ENCODE measurements at places on chromosomes 13 and 19.

- DNase-seq: no peak
These were observed 107.8 kb downstream of the SGCG start for GRCh38 chr13:23288564-23288963.

DNA sequence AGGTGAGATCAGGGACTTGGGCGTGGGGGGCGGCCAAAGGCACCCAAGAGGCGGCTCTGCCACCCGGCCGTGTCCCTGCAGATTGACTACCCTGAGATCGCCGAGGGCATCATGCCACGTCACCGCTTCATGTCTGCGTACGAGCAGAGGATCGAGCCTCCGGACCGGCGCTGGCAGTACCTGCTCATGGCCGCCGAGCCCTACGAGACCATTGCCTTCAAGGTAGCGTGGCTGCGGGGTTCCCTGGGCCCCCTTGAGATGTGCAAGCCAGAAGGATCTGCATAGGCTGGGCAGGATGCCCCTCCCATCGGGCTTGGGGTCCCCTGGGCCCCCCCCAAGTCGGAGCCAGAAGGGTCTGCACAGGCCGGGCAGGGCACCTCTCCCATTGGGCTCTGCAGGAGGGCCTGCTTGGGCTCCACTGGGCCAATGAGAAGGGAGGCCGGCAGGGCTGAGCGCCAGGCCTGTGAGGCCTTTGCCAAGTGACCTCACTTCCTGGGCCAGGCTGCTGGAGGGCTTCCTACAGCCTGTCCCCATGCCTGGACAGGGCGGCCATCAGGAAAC, 2.2 kb upstream of the AMH start:
- no peak for DNase-seq

- no peak for DNase-seq
These were observed 2.2 kb downstream of the NDFIP2 start for GRCh38 chr13:79483086-79483706.

GRCh38 chr13:52929846-52930245, 81.4 kb upstream of the PCDH8 start:
- DNase-seq: no peak

GRCh38 chr13:27425158-27425917, 919 bp downstream of the GTF3A start:
- DNase-seq: no peak

GRCh38 chr19:34430738-34431625, 2.8 kb downstream of the UBA2 start:
- peak; percentile 53 for DNase-seq

GRCh38 chr19:1867349-1867724, 4.0 kb upstream of the KLF16 start:
- DNase-seq: no peak

GRCh38 chr19:3725121-3725520, 16.9 kb downstream of the TJP3 start:
- no peak for DNase-seq

GRCh38 chr19:5590151-5590864, 22.6 kb upstream of the TINCR start:
- no peak for DNase-seq

DNA sequence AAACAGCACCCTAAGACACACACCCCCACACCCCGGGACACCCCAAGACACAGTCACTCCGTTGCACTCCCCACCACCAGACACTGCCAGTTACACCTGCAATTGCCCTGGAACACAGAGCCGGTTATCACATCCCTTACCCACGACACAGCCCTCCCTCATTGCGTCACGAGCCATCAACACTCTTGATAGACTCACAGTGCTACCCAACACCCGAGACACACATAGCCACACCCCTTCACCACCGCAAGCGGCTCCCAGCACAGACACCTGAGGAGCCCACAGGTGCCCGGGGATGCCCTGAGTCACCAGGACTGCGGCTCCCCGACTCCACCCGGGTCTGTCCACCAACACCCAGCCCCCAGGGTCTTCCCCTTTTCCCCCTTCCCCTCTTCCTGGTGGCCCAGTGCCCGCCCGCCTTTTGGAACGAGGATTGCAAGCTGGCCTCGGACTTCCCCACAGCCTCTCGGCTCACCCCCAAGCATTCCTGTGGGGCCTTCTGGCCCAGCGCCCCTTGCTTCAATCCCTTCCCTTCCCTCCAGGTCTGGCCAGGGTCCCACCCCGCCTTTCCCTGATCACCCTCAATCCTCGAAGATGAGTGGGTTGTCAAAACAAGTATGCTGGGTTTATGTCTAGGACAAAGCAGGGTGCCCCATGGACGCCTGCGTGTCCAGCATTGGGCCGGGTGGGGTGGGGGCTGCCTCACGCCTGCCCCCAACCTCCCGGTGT, 1.7 kb upstream of the PTGER1 start:
- no peak for DNase-seq

- no peak for DNase-seq
These were observed 19.5 kb upstream of the IFT88 start for GRCh38 chr13:20547479-20547908.

DNA sequence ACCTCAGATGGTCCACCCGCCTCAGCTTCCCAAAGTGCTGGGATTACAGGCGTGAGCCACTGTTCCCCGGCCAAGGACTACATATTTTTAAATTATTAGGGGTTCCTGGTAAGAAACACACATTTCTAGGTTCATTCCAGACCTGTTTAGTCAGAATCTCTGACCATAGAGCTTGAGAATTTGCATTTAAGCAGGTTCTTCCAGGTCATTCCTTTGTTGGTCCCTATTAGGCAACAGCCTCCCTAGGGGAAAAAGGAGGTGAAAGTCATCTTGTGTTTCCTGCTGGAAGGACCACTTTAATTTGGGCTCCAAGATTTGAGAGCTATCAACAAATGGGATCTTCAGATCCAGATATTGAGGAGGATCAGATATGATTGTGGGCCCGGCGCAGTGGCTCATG, 16.3 kb downstream of the S1PR2 start:
- no peak for DNase-seq

- no peak for DNase-seq
These were observed 6.3 kb upstream of the FDX2 start for GRCh38 chr19:10321874-10322835.

GRCh38 chr13:64283926-64284325, 2868.3 kb upstream of the PCDH20 start:
- no peak for DNase-seq

DNA sequence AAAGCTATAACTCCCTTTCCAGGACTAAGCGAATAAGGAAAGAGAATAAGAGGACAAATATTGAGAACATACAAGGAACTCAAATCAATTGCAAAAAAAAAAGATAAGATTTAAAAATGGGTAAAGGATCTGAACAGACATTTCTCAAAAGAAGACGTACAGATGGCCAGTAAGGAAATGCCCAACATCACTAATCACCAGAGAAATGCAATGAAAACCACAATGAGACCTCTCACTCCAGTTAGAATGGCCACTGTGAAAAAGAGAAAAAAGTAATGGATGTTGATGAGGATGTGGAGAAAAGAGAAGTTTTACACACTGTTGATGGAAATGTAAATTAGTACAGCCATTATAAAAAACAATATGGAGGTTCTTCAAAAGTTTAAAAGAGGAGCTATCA, 63.8 kb downstream of the VWA8 start:
- DNase-seq: no peak

DNA sequence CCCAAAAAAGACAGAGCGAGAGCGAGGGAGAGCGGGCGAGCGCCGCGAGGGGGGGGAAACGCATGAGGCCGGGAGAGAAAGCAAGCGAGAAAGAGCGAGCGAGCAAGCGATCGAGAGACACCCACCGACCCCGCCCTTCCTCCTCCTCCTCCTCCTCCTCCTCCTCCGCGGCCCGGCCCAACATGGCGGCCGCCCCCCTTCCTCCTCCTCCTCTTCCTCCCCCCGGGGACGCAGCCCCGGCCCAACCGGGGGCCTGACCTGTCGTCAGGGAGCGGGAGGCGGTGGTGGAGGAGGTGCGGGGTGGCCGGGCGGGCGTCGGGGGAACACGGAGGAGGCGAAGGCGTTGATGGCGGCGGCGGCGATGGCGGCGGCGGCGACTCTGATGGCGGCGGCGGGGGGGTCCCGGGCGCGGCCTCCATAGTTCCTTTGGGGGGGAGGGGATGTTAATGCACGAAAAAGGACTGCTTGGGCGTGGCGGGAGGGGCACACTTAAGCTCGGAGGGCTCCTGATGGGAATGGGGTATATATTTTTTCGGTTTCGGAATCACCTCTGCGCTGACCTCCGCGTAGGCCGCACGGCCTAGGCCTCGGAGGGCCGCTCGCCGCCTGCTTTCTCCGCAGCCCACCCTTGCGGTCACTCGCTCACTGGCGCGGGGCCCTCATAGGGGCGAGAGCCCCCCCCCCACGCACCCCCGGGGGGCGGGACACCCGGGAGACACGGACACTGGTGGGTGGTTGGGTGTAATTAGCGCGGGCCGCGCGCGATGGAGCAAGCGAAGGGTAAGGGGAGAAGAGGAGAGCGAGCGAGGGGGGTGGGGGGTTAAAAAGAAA, 1.2 kb downstream of the ZC3H4 start:
- peak; percentile 89 for DNase-seq

- DNase-seq: no peak
These were observed 55.4 kb upstream of the ATP12A start for GRCh38 chr13:24624801-24625231.

DNA sequence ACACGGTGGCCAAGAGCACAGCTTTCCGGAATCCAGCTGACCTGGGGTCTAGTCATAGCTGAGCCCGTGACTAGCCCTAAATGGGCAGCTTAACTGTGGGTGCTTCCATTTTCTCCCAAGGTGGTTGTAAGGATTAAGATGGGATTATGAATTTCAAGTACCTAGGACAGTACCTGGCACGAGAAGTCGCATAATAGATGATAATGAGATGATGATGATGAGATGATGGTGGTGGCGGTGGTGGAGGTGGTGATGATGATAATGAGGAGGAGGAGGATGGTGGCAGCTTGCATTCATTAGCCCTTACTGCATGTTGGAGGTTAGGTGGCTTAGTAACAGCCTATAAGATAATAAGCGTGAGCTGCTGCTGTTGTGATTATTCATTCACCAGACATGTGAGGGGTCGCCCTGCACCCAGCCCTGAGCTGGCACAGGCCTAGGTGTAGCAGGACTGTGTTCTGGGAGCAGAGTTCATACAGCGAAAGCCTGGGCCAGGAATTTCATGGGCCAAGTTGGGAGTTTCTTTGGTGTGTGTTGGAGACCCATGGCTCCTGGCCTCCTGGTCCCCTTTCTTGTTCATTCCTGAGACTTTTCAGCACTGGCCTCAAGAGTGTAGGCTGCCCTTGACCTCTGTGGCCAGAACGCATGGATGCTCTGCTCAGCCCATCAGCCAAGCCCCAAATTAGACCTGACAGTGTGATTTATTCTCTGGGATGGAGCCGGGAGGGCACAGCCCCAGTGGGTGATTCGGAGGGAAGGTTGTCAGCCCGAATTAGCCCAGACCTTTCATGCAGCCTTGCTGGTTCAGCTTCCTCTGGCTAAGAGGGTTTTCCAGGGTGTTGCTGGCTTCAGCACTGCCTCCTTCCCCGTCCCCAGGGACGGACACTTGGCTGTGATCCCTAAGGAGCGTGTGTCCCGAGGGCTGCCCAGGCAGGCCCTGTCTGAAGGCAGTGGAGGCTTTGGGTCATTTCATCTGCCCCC, 128.8 kb downstream of the SIPA1L3 start:
- DNase-seq: no peak

DNA sequence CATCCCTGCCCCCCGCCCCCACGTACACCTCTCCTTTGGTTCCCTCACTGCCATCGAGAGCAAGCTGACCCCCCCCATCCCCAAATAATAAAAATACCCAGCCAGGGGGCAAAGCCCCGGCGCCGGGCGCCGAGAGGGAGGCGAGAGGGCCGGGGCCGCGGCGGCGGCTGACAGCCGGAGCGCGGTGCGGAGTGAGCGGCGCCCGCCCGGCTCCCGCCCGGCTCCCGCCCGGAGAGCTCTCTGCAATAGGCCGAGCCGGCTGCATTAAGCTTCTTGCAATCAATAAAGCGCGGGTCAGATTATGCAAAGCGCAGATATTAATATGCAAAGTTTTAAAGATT, 40.9 kb downstream of the DEDD2 start:
- no peak for DNase-seq

DNA sequence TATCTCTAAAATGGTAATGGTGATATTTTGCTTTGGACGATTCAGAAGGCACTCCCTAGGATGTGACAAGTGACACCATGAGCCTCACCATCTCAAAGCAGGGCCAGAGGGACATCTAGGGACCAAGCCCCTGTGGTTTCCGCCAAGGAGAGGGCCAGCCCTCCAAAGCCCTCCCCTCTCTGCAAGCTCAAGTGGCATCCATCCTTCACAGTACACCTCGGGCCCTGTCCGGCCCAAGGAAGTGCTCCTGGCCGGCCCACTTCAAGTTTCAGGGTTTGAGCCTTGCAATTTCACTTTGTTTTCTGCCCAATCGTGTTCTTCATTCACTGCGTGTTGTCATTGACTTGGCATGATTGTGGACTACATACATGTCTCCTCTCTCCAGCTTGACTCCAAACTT, 82.5 kb downstream of the TSHZ3 start:
- no peak for DNase-seq

DNA sequence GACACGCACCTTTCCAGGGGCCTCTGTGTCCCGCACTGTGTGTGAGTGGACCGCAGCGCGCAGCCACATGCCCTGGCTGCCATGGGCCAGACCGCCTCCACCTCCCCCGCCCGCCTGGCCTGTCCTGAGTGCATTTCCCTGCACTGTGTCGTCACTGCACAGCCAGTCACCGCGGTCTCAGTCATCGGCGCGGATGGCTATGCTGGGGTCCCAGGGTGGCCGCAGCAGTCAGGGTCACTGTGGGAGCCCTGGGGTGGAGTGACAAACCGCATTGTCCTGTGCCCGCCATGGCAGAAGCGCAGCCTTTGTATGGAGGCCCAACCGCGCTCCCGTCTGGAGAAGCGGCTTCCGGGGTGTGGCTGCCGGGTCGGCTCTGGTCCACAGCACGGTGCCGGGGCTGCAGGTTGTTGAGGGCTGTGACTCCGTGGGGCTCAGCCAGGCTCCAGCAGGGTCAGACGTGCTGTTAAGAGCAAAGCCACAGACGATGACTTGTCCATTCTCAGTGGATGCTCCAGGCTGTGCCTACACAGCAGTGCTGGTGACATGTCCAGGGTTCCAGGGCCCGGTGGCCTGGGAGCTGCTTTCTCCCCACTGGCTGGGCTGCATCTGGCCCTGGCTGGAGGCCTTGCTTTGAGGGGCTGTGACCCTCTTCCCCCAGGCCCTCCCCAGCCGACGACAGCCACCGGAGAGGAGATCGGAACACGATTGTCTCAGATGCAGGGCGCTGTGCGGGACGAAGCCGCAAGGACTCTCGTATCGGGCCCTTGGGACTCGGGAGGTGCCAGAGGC, 6.3 kb upstream of the NDUFS7 start:
- DNase-seq: no peak

DNA sequence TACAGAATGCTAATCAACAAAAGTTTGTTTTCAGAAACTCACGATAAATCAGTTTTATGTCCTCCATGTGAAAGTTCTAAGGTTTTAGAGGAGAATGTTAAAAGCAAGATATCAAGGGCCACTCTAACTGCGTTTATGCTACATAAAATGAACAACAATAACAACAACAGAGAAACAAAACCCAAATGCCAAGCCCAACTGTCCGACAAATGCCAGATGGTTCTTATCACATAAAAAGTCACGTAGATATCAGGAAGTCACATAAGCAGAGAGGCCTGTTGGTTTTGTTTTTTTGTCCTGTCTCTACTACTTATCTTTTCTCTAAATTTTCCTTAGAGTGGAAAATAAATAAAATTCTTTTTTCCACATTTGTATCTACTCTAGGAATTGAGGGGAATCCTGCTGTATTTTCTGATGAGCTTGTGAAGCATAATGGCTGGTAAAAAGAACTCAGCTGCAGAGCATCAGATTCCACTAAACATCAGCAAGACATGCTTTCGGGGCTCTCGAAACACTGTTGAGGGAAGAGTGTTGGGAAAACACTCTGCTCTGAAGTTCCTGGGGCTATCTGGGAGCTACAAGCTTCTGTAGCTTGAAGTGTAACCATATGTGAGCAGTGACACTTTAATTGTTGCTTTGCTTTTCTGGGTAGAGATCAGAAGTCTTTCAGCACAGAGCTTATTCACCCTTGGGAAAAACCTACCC, 110.1 kb downstream of the SLAIN1 start:
- no peak for DNase-seq

All from naive B cell (primary cell).